ENCODE measurements at places on chromosomes 1 and 21.

- DNase-seq, result no peak
Measured at GRCh38 chr1:158654086-158654485, 32.4 kb downstream of the SPTA1 start.

DNA sequence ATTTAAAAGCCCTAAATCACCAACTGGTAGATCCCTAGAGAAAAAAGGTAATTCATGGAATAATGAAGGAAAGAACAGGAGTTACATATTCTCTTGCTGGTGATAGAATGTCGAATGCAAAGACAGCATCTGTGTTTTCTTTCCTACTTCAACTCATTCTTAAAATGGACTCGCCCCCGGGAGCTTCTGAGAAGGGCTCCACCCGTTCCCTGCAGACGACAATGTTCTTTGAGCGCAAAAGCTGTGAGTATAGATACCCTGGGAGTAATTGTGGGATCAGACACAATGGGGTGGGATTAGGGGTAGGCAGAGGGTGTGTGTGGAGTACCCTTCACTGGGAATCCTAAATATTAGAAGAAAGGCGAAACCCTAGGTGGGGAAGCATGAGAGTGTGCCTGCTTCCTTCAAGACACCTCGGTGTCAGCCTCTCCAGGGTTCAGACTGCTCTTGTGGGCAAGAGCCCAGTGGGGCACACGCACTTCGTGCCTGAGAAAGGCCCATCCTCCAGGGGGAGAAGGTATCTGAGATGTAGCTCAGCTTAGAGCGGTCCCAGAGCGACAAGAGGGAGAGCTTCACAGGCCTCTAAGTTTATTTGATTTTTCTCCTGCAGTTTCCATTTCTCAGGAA, 123.3 kb upstream of the DPYD start:
- no peak for DNase-seq

- DNase-seq, result no peak
Measured at GRCh38 chr1:7171574-7171973, 386.3 kb downstream of the CAMTA1 start.

- DNase-seq, result no peak
Measured at GRCh38 chr1:185404907-185405568, 88.0 kb upstream of the IVNS1ABP start.

DNA sequence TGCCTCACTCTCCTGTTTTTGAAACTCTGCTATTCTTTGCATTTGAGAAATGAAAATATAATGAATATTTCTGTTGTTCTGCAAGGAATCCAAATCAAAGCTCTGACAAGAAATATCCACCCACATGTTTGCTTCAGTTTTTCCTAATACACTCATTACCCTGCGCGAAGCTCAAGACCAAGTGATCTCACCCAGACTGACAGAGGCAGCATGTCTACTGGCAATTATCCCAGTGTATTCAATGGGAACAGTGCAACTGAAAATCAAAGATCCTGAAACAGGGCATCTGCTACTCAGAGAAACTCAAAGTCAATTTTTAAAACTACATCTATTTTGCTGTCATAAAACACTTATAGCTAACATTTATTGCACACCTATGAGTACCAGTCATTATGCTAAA, 321.0 kb upstream of the LRRC7 start:
- no peak for DNase-seq

GRCh38 chr1:229032375-229032774, 238.5 kb upstream of the RAB4A start:
- no peak for DNase-seq

GRCh38 chr1:62882201-62883104, 98.5 kb downstream of the ATG4C start:
- no peak for DNase-seq

DNA sequence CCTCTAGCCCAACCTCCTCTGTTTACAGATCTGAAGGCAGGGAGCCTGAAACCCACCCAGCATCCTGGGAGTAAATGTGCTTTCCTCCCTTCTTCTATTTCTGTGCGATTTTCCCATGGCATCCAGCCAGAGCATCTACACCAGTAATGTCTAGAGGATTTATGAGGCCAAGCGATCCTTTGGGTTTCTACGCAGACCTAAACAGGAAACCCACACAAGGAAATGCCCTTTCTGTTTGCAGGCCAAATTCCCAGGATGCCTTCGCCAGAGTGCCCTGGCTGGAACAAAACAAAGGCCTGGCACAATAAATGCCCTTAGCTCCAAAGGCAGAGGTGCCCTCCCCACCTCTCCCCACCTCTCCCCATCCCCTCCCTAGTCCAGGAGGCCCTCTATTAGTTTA, 110.5 kb upstream of the CDC42BPA start:
- no peak for DNase-seq

- DNase-seq, result no peak
Measured at GRCh38 chr1:28905921-28906666, 8.3 kb upstream of the EPB41 start.

- DNase-seq, result no peak
Measured at GRCh38 chr1:97427371-97427770, 493.5 kb downstream of the DPYD start.

- peak; percentile 68 for DNase-seq
Measured at GRCh38 chr1:165827268-165828102, at the start of gene UCK2. TSS of gene UCK2 (plus strand) at chr1:165827614. CDS start at chr1:165827834, 220 bp downstream.

DNA sequence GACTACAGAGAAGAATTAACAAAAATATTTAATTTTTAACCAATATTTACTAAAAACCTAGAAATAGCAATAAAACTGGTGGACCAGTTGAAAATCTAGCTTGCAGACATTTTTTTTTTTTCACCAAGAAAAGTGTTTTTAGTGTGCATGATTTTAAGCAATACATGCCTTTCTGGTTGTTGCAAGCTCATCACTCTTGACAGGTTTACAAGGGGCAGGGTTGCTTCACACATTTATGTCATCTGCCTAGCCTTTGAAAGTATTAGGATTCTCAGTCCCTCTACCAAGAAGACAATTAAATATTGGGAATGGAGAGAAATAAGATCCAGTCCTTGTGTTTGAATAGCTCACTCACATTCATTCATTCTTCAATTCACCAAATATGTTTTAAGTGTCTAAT, 53.8 kb upstream of the LYPLAL1 start:
- DNase-seq, result no peak

DNA sequence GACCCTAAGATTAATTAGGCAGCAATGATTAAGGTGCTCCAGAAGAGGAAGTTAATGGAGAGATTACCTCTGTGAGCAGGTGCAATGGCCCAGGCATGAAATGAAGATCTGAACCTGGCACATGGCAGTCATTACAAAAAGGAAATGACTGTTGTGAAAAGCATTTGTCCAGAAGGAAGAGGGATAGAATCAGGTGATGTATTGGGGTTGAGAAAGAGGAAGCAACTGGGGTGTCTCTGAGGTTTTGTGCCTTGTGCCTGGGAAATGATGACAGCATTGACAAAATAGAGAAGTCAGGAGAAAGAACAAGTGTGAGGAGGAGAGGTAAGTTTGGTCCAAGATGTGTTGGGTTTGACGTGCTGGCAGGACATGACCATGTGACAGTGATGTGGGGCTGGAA, 5.6 kb downstream of the CRCT1 start:
- DNase-seq, result no peak

GRCh38 chr1:198691063-198691462, 52.2 kb downstream of the PTPRC start:
- DNase-seq, result no peak

DNA sequence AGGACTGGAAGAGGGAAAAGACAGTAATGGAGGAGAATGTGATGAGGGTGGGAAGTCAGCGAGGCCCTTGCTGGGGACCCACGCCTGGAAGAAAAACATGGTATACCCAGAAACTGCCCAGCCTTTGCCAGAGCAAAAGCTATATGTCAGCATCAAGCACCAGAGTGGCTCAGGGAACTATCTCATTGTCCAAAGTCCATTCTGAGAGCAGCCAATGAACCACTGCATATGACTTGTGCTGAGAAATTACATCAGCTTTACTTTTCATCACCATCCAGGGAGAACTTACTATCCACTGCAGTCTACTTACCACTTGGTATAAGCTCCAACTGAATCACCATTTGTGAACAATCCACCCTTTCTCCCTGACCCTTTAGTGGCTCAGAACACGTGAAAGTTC, 148.1 kb downstream of the TTLL7 start:
- DNase-seq, result no peak

DNA sequence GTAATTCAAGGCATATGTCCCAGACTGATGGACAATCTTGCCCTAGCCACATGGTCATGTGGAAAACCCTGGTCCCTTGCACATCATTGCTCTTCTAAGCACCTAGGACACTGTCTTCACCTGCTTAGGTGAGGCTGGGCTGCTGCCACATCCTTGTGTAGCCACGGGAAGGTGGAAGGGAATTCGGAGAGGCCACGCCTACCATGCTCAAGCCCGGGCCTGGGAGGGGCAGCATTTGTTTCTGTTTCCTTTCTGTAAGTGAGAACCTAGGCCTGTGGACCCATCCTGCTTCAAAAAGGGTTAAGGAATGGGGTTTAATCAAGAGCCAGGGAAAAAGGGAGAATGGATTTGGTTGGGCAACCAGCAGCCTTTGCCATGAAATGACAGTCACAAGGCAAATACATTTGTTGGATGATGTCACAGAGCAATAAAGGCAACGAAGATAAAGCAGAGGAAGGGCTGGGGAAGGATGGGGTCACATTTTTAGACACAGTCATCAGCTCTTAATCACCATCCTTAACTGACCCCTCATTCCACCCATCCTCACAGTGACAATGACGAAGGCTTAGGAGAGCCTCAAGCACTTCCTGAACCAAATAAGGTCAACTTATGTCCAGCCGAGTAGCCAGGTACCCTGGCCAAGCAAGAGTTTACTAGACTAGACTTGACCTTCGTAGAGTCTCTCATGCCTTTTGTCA, 10.1 kb upstream of the LRRC38 start:
- no peak for DNase-seq

- DNase-seq, result no peak
Measured at GRCh38 chr1:8018492-8019228, 7.4 kb downstream of the ERRFI1 start.

DNA sequence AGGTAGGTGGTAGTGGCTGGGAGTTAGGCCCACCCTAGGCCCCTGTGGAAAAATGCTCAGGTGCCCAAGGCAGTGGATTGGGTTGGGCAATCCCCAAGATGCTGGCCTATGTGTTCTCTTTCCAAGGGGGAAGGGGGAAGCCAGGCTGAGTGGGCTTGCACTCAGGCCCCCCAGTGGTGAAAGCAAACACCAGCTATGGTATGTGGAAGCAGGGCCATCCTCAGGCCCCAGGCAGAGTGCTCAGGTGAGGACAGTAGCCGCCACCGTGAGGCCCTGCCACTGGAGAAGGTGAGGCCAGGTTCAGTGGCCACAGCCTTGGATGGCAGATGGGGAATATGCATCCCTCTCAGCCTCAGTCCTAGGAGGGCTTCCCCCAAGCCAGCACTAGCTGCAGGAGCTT, 11.8 kb downstream of the LY9 start:
- no peak for DNase-seq

GRCh38 chr1:203275656-203276272, 29.6 kb upstream of the BTG2 start:
- no peak for DNase-seq

DNA sequence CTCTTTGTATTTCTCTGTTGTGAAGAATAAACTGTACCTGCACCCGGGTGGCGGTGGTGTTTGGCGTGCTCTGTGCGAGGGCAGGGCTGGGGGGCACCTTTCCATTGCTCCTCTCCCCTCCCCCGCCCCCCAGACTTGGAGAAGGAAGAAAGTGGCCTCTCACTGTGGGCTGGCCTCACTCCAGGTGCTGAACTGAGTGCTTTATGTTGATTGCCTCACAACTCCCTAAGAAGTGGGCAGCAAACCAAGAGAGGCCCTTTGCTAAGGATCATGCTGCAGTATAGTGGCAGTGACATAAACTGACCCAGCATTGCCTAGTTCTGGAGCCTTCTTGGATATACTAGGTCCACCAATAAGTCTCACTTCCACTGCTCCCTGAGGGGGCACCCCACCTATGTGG, 20.2 kb downstream of the A3GALT2 start:
- no peak for DNase-seq

- no peak for DNase-seq
Measured at GRCh38 chr1:50272912-50273311, 150.3 kb downstream of the DMRTA2 start.

DNA sequence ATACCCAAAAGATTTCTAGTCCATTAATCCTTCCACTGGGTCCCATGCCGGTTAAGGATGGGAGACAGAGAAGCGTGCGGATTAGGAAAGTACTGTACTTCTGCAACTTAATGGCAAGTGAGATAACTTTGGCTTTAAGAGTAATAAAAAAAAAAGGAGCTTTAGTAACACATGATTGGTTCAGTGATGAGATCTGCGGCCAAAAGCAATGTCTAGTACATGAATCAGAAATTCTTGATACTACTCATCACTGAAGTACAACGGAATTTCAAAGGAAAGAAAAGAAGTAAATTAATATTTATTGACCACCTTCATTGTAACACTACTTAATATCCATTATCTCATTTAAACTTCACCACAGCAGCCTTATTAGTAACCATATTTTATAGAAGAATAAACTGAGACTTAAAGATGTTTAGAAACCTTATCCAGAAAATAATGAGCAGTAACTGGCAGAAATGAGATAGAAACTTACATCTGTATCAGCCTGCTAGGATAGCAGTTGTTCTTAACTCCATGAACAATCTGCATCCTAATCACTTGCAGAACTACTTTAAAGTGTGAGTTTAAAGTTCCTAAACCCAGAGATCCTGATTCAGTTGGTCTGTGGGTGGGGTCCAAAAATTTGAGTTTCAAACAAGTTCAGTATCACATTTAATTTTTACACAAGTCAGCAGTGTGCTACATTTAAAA, 14.1 kb upstream of the NUF2 start:
- no peak for DNase-seq

GRCh38 chr1:2786329-2787162, 14.9 kb downstream of the TTC34 start:
- no peak for DNase-seq

GRCh38 chr1:41341772-41342562, 19.3 kb upstream of the FOXO6 start:
- no peak for DNase-seq

DNA sequence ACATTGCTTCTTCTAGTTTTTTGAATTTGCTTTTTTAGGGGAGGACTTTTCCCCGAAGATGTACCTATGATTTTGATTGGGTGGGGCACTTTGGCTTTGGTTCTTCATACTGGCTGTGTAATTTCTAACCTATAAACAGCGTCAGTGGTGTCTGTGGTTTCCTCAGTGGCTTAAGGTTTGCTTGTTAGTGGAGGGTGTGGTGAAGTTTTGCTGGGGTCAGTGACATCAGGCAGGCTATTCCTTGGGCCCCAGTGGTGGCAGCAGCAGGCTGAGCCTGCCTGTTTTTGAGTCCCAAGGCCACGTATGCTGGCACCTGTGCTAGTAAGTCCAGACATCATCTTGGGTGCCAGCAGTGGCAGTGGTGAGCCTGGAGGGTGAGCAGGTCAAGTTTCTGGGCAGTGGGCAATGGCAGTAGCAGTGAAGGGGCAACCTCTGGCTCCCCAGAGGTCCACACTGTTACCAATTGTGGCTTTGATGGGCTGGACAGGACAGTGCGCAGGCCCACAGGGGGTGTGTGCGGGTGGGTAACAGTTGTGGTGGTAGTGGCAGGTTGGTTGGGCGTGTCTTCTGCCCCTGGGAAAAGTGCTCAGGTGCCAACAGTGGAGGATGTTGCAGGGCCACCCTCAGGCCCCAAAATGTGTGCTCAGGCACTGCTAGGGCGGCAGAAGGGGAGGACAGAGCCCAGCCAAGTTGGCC, 54.9 kb upstream of the B3GALT2 start:
- DNase-seq, result no peak
